ENCODE measurements at places on chromosomes 3 and 15.

GRCh38 chr15:55552926-55553325 lies 35.2 kb downstream of the PYGO1 start:
- no peak for DNase-seq

GRCh38 chr3:147425388-147425850 lies 16.3 kb downstream of the ZIC1 start:
- no peak for DNase-seq

GRCh38 chr3:114450008-114450596 lies 156.3 kb downstream of the TIGIT start:
- DNase-seq: no peak

DNA sequence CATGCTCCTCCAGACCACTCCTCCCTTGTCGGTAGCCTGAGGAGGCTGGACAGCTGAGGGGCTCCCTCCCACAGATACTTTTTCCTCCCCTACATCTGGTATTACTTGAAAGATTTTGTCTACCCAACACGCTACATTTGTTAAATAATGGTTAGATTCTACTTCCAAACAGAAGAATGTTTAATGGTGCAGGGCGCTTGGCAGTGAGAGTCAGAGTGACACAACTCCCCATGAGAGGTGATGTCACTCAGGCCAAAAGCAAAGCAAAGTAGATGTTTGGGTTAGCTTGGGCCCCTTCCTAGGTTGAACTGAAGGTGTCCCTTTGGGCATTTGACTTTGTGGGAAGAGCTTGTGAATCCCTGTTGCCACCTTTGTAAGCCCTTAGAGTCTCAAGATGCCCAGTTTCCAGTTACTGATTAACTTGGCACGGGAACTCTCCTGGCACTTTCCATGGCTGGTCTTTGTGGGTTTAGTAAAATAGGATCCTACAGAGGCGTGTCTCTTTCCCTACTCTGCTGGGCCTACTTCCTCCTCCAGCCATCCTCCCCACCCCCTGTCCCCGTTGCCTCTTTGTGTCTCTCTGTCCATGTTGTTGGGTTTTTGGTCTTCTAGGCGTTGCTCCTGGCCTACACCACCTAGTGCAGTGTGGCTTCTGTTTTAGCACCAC lies 5.6 kb downstream of the LIMD1 start:
- DNase-seq: no peak

DNA sequence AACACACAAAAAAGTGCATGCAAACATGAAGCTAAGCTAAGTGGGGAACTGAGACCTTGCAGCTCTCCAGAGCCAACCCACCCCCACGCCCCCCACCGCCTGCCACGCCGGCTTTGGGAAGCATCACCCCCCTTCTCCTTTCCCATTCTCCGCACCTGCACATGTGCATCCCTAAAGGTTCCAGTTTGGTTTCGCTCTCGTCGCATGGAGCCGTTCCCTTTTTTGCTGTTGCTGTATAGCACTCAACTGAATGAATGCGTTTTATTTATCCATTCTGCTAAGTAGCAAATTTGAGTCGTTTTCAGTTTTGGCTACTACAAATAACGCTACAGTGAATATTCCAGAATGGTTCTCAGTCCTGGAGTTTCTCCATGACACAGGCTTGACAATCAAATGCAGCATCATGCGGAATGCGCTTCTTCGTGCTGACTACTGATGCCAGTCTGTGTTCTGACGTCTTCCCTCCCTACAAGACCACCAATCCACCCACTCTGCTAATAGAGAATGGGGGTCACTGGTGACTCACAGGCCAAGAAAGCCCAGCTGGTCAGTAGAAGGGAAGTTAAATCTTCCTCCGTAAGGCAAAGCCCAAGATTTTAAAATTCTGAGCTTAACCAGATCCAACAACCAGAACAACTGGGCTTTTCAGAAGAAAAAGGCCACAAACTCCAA lies 115.3 kb downstream of the XXYLT1 start:
- DNase-seq: no peak

- no peak for DNase-seq
Measured at GRCh38 chr3:17179381-17180205, 294.8 kb downstream of the PLCL2 start.

DNA sequence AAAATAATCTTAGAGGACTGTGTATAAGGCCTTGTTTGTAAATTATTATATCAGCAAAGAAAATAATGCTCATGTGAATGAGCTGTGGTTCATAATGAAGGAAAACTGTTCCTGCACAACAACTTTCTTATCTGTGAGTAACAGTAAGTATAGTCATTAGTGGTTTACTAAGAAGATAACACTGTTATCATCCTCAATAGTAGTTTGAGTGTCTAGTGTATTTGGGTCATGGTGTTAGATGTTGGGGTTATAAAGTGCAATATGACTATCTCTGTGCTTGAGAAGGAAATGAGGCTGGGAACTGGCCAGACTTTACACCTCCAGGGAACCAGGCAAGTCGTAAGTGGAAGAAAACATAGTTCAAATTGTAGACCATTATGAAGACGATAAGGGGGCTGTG lies 15.6 kb downstream of the VPS8 start:
- no peak for DNase-seq

DNA sequence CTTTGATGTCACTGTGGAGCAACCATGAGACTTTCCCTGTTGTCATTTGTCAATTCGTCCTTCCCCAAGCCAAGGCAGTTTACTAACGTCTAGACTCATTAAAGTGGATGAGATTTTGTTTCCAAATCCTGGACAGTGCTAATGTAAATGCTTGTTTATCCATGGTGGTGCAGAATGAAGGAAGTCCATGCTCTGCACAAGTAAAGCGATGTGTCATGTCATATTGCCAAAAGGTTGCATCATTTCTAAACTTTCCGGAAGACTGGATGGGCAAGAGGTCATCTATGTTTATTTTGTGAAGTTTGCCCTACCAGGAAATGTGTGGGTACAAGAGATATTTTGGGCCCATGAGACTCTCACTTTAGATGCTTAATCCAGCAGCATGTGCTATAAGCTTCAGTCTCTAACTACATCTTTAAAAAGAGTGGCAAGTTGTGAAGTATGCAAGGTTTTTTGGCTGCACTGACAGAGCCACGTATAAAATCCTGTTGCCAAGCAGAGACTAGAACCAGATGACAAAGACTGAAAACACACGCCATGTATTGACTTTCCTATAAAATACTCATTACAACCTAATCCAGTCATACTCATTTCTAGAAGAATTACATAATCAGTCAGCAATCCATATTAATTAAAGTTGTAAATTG lies 72.1 kb upstream of the FNDC3B start:
- no peak for DNase-seq

GRCh38 chr3:16417945-16418739 lies 95.4 kb downstream of the RFTN1 start:
- no peak for DNase-seq

GRCh38 chr3:195184716-195185421 lies 86.1 kb downstream of the XXYLT1 start:
- no peak for DNase-seq

GRCh38 chr3:73471986-73472787 lies 152.6 kb downstream of the PDZRN3 start:
- DNase-seq: no peak

DNA sequence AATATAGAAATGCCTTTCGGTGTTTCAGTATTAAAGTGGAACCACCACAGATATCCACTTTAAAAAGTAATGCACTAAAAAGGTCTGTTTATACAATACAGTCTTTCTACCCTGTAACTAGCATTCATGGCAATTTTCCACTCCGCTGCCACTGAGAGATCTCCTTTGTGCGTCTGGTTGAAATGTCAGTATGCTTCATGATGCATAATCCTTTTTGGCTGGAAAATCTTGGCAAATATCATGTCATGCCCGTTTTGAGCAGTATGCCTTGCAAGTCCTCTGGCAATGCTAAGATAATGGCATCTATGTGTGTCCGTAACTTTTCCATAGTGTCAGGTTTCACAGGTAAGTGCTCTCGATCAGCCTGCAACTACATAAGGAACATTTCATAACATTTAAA lies 30.8 kb upstream of the ARF4 start:
- DNase-seq: no peak

GRCh38 chr3:119508172-119508845 lies 10.0 kb downstream of the TIMMDC1 start:
- no peak for DNase-seq

- DNase-seq: no peak
Measured at GRCh38 chr15:35358824-35359223, 187.1 kb downstream of the DPH6 start.

DNA sequence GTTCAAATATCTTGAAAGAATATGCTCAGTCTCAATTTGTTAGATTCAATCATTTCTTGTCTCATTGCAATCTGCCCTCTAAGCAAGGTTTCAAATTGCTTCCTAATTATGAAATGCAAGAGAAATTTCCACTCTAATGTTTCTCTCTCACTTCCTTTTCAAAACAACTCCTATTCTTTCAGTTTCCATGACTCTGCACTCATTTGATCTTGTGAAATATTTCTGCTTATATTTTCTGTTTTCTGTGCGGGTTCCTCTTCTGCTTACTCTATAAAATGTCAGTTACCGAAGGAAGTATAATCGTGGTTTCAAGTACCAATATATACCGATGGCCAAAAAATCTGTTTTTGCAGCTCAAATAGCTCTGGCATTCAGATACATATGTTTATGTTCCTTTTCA lies 521.9 kb upstream of the NAALADL2 start:
- DNase-seq: no peak

- DNase-seq: no peak
Measured at GRCh38 chr3:47432673-47433072, 43.1 kb downstream of the SCAP start.

DNA sequence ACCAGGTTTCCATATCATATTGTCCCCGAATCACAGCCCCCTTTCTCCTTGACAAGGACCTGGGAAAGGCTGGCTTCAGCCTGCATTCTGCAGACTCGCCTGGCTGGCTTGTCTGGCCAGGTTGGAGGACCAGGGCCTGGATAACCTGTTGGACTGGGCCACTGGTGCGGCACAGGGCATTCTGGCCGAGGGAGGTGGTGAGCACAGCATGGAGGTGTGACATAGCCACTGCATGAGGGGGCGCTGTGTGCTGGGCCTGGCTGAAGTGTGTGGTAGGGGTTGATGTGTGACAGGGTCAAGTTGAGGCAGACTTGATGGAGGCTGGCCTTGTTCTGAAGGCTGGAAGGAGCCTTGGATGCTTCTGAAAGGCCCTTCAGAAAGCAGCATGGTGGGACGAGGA lies 2.9 kb downstream of the ESYT3 start:
- no peak for DNase-seq

DNA sequence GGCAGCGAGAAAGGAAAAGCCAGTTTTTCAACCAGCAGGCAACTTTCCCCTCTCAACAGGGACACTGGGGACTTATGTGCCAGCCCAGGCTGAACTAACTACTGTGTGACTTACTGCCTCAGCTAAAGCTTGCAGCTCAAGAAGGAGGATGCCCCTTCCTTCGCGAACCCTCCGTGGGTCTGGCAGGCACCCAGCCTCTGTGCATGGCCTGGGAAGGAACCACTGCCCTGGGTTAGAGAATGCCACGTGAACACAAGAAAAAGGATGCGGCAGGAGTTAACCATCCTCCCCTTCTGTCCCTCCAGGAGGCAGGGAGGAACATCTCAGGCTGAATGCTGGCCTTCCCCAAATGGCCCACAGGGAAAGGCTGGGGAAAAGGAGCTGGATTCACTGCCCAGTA lies 29.0 kb downstream of the CHDH start:
- DNase-seq: no peak

DNA sequence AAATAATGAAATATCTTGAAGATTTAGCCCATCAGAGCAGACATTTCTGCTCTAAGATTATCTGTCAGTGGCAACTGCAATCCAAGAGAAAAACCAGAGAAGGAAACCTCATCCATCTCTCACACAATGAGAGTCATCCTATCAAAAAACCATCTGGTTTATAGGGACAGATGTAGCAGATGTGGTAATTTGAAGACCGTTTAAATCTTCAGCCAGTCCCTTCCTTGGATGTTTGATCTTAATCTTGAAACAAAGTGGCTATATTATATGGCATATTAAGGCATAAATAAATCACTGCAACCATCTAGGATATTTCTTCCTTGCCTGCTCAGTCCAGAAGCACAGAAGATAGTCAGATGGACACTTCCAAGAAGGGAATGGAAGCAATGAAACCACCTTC lies 305.3 kb downstream of the MAGI1 start:
- DNase-seq: no peak

- no peak for DNase-seq
Measured at GRCh38 chr3:82568776-82569338, 807.4 kb upstream of the GBE1 start.

DNA sequence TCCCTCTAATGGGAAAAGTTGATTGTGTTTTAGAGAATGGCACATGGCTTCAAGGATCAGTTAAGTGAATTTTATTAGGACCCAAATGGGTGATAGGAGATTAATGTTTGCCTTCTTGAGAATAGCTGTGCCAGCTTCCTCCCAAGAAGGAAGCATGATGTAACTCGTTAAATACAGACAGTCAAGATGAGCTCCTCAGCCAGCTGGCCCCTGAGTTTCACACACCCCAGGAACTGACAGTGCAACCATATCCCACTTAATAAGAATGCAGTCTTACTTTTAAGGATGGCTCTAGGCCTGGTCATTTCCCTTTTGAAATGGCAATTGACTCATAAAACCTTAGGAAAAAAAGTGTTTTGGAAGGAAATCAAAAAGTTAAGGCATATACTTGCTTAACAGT lies 472.8 kb upstream of the KCNMB2 start:
- DNase-seq: no peak

- DNase-seq: no peak
Measured at GRCh38 chr15:25435474-25436243, 3.2 kb downstream of the UBE3A start.

- DNase-seq: no peak
Measured at GRCh38 chr3:131564812-131565211, 62.0 kb upstream of the MRPL3 start.
